Transverse colon (tissue), 4 donors: ENCODE measurements at places on chromosomes 11 and 22. TPM values are rescaled to one million over a fixed set of nuclear protein-coding genes. Genes with fewer than 3 reads are reported as not detected.

DNA sequence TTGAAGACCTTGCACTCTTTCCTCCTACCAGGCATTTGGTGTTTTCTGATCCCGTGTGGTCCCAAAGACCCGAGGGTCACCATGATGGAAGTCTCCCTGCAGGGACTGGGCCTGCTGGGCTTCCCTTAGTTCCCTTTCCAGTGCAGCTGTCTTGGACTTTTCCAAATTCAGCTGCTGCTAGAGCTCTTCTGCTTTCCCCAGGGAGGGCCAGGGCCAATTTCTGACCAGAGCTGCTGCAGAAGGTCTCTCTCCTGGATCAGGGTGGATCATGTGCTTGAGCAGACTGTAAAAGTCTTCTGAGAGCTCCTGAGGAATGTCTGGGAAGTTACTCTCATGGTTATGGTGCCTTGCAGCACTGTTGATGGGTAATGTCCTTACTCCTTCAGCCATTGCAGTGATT, 23.2 kb downstream of the LDLRAD3 start:
- H3K36me3 ChIP-seq, result no peaks in the 10 kb centered on the region
- DNase-seq, result no peak
- H3K27me3 ChIP-seq, result no peaks in the 10 kb centered on the region
- H3K4me3 ChIP-seq, result no peak overlapping the region
- no peak overlapping the region for H3K27ac ChIP-seq

DNA sequence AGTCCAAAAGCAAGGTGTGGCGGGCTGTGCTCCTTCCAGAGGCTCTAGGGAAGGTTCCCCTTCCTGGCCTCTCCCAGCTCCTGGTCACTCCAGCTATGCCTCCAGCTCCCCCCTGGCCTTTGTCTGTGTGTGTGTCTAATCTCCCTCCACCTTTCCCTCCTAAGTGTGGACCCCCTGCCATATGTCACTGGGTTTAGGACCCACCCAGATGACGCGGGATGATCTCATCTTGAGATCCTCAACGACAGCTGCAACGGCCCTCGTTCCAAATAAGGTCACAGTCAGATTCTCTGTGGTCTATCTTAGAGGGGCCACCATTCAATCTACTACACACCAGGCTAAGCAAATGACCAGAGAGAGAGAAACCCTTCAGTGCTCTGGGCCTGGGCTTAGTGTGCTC, 107.9 kb downstream of the ARHGAP8 start:
- H3K27me3 ChIP-seq, result no peaks in the 10 kb centered on the region
- H3K27ac ChIP-seq, result no peak overlapping the region
- H3K4me1 ChIP-seq, result no peaks in the 10 kb centered on the region
- DNase-seq, result no peak
- H3K36me3 ChIP-seq, result no peaks in the 10 kb centered on the region

DNA sequence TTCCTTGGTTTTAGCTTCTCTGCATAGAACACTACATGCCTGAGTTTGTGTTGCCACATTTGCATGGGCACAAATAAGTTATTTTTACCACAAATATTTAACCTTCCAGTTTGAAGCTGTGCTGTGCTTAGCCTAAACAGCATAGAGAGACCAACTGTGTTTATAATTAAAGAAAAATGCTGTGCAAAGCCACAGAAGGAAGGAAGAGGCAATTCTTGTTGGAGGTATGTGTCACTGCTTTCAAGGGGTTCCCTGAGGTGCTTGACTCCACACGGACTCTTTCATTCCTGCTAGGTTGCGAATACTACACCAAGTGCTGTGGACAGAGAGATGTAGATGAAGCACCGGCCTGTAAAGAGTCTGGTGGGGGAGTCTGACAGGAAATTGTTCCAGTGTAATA, 47.6 kb upstream of the OLFML1 start:
- no peak for DNase-seq
- no peaks in the 10 kb centered on the region for H3K4me1 ChIP-seq
- H3K36me3 ChIP-seq, result no peaks in the 10 kb centered on the region
- H3K4me3 ChIP-seq, result no peak overlapping the region
- H3K27me3 ChIP-seq, result no peaks in the 10 kb centered on the region

SPON1 gene
- 42.6 TPM for total RNA-seq
